ENCODE measurements at places on chromosomes 3 and 15.
A peak's percentile ranks its signal among the peaks of the same experiment; 100 is the strongest.

DNA sequence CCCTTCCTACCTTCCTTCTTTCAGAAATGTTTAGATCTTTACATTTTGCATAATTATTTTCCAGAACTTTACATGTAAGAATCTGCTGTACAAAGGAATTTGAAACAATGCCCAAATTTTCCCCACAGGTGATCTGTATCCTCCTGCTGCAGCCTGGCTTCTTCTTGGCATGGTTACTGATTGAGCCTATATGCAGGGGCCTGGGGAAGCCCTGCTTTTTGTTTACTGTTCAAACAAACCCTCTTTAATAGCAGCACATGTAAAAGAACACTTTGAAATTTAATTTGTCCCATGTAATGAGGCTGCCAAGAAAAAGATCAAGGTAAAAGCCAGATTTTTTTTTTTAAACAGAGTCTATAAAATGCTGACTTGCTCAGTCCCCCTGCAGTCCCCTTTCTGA, 432.2 kb downstream of the TUSC7 start:
- no peak for DNase-seq

GRCh38 chr3:196016485-196016884, 65.4 kb downstream of the TFRC start:
- DNase-seq, result no peak

GRCh38 chr3:29247088-29247745, 33.7 kb upstream of the RBMS3 start:
- DNase-seq, result no peak

- no peak for DNase-seq
Observed at GRCh38 chr15:39823634-39824033, 41.0 kb upstream of the FSIP1 start.

- DNase-seq, result no peak
Observed at GRCh38 chr3:127412578-127413317, 124.9 kb upstream of the PRR20G start.

DNA sequence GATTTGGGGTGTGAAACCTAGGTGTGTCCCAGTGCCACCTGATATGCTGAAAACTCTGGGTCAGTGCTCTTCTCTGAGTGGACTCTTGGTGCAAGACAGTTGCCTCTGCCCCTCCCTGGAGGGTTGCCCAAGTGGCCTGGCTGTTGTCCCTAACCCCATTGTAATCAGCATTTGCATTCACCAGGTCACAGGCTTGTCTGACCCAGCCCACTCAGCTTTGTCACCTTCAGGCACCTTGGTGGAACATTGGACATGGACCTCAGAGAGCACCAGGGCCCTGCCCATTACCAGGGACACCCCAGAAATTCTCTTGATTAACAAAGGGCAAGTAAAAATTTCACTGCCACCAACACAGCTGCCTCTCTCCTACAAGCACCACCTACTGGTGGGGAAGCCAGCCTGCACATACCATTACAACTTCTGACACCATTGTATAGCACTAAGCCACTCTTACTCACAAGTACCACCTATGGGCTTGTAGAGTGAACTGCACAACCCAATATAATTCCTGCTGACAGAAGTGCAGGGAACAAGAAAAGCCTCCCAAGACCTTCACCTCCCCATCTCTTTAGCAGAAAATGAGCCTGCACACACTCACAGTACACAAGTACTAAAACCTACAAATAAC, 324.6 kb downstream of the EPHA6 start:
- no peak for DNase-seq

GRCh38 chr3:110773413-110773954, 298.1 kb upstream of the NECTIN3 start:
- no peak for DNase-seq

GRCh38 chr15:66859688-66860253, 157.7 kb downstream of the SMAD6 start:
- no peak for DNase-seq

DNA sequence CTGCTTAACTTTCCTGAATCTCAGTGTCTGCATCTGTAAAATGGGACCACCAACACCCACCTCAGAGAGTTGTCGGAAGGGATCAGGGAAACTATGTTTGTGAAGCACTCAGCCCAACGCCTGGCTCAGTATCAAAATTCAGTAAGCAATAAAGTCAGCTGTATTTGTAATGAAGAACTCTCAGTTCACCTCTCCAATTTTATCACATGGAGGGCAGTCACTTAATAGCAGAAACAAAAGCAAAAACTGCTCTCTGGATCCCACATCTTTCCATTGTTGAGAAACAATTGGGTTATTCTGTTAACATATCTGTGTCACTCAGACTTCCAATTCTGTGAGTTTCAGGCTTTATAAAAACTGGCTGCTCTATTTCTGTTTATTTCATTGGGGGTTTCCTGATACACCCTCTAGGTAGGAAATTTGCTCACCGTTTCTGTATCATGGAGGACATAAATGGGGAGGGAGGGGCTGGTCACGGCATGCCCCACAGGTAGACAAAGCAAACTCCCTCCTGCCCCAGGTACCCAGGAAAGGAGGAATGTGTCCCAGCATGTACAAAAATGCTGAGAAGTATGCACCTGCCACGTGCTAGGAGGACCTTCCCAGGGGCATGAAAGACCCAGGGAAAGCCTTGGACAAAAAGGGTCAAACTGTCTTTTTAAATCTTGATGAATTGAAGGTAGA, 81.4 kb upstream of the LMOD3 start:
- no peak for DNase-seq

- no peak for DNase-seq
Observed at GRCh38 chr3:76565496-76566210, 474.2 kb upstream of the ROBO2 start.

GRCh38 chr3:165797551-165797950, 39.7 kb downstream of the BCHE start:
- no peak for DNase-seq

DNA sequence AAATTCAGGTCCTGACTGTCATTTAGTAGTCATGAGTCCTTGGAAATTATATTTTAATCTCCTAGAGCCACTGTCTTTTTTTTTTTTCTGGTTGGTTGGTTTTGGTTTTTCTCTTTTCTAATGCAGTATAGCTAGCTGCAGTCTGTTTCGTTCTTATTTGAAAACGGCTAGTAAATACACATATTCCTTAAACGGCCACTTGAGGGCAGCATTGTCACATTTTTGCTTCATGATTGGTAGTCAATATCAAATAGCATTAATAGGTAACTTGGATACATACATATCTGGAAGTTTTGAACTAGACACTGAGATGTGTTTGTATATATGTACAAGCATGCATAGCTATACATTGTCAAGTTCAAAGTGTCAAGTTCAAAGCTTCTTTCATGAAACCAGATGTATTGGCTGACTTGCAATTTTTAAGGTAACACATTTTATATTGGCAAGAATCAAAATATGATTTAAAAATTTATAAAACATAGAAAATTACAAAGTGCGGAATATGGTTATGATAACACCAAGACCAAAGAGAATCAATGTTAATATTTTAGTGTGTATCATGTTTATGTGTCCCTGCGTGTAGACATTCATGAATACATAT, 22.5 kb downstream of the GABRA5 start:
- DNase-seq, result no peak

- DNase-seq, result no peak
Observed at GRCh38 chr3:39144748-39145380, 8.5 kb downstream of the CSRNP1 start.

GRCh38 chr3:131072099-131072559, 45.5 kb downstream of the NEK11 start:
- DNase-seq, result no peak

GRCh38 chr3:4302747-4303146, 422 bp upstream of the SETMAR start:
- no peak for DNase-seq

GRCh38 chr3:113838631-113839209, at the start of gene GRAMD1C:
Gene GRAMD1C, plus strand, starts transcription at chr3:113838788. Its CDS starts 122 bp downstream, at chr3:113838910.
- DNase-seq, result peak; percentile 65

DNA sequence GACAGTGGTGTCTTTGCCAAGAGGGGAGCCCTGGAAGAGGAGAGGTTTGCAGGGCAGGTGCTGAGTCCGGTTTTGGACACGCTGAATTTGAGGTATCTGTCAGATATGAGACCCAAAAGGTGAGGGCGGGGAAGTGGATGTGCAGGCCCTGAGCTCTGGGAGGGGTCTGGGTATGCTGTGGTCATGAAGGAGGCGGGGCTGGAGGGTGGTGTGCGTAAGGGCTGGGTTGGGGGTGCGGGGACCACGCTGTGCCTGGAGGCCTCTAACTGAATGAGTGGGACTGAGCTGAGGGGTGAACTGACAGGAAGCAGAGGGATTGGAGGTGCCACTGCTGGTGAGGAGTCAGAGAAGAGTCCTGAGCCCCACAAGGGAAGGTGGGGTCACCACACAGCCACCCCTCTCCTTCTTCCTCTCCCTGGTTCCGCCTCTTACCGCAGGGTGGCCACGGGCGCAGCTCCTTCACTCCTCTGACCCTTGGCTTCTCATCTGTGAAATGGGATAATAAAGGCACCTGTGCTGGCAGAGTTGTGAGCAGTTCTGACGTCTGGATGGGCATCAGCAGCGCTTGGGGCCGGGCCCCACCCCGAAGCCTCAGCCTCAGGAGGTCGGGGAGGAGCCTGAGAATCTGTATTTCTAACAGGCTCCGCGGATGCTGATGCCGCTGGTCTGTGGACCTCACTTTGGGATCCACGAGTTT, 28.8 kb downstream of the PSTPIP1 start:
- DNase-seq, result no peak

DNA sequence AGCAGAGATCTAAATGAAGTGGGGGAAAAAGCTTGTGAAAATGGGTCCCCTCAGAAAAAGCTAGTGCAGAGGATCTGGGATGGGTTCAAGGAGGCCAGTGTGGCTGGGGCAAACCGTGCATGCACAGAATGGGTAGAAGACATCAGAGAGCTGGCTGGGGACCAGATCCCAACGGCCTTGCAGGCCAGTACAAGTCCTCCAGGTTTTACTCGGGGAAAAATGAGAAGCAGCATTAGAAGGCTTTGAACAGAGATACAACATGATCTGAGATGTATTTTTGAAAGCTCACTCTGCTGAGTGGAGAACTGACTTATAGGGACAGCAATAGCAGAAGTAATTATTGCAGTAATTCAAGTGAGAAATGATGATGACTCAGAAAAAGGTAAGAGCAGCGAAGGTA, 114.5 kb downstream of the HERC1 start:
- DNase-seq, result no peak

- DNase-seq, result no peak
Observed at GRCh38 chr3:124078953-124079911, 87.3 kb upstream of the ROPN1 start.

DNA sequence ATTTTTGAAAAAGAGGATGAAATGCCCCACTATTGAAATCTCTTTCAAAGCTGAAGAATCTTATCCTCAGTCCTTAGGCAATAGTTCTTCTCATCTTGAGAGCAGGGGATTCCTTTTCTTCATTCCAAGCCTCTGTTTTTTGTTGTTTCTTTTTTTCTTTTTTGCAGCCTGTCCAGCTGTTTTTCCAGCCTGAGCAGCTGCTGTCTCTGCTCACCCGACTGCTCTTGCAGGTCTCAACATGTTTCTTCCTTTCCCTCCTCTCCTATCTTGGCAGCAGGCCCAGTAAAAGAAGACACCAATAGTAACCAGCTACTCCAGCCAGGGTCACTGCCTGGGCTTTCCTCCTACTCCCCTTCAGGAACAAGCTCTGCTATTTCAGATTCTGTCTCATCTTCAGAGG, 23.8 kb downstream of the MEX3B start:
- no peak for DNase-seq

GRCh38 chr15:31510057-31510456, 183.4 kb downstream of the KLF13 start:
- no peak for DNase-seq

GRCh38 chr15:81038975-81039607, 38.4 kb downstream of the TLNRD1 start:
- no peak for DNase-seq

GRCh38 chr15:65942436-65942835, 73.1 kb downstream of the RAB11A start:
- no peak for DNase-seq

DNA sequence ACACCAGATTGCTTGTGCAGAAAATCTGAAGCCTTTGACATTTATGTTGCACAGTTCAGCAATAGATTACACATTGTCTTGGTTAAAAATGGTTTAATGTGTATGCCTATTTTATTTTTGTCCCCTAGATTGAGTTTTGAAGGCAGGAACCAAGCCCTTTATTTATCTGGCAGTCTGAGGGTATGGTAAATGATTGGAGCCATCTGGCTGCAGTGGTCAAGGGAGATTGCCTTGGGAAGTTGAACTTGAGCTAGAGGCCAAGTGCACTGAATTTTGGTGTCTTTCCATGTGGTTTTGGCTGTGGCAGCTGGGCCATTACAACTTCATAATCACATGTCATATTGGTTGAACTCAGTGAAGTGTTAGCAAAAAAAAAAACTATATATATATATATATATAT, 248.7 kb upstream of the C2CD4B start:
- no peak for DNase-seq

- DNase-seq, result no peak
Observed at GRCh38 chr3:131553495-131554247, 50.9 kb upstream of the MRPL3 start.

DNA sequence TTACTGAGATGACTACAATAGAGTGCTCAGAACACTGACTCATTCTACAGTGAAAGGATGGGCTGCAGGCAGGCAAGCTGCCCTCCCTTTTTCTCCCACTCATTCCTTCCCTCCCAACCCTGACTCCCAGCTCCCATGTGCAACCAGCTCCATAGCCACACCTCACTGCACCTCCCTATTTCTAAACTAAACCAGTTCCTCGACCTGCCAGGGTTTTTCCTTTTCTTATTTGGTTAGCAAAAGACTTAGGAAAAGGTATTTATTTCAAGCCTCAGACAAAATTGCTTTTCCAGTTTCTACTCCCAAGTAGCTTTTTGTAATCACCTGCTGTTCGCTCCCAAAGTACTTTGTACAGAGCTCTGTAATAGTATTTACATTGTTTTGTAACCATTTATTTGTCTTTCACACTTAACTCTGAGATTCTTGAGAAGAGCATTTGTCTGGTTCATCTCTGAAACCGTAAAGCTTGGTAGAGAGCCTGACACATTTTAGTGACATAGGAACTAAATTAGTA, 2.2 kb downstream of the AADAC start:
- DNase-seq, result no peak

- no peak for DNase-seq
Observed at GRCh38 chr3:57673156-57673555, 19.7 kb downstream of the DENND6A start.

- no peak for DNase-seq
Observed at GRCh38 chr3:46019707-46020106, 7.6 kb downstream of the XCR1 start.

GRCh38 chr3:9146367-9147071, 102.9 kb downstream of the SRGAP3 start:
- DNase-seq, result no peak

GRCh38 chr3:126304704-126305103, 52.5 kb downstream of the KLF15 start:
- no peak for DNase-seq

Measured in activated naive CD8-positive, alpha-beta T cell treated with anti-CD3 and anti-CD28 coated beads, Interleukin-2, amount 50 U/mL, for 16 hours (primary cell).